ENCODE measurements at places on chromosomes 6 and 20.

DNA sequence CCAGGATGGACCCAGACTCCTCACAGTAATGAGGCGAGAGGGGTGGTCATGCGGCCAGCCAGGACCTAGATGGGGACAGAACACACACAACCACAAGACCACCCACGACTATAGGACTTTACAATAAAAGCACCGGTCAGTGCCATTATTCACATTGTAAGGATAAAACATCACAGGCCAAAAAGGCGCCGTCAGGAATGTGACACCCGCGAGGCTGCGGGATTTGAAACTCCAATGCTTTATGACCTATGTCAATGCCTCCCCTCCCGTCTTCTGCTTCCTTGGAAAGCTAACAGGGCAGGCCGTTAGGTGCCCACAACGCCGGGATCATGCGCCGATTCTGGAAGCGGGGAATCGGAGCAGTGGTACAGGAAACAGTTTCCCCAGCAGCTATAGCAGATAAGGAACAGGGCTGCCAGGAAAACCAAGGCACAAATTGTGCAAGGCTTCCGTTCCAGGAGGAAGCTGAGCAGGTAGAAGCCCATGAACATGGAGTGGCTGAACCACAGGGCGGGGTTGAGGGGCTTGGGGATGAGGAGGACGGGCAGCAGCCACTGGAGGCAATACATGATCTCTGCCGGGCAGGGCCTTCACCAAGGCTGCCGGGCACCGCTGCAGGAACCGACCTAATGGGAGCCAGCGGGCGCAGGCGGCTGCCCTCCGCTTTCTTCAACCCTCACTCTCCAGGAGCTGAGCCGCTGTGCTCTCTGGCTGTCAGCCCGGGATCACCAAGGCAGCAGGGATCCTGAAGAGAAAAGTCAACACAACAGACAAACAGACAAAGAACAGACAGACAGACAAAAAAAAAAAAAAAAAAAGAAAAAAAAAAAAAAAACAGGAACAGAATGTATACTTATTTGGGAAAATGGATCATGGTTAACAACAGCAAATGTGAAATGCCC lies 2.2 kb upstream of the NNAT start:
- DNase-seq: no peak

GRCh38 chr20:47173596-47174216 lies 182.8 kb downstream of the ZMYND8 start:
- DNase-seq: no peak

- DNase-seq: no peak
Measured at GRCh38 chr6:93407186-93407585, 12.2 kb downstream of the EPHA7 start.

GRCh38 chr20:33566781-33567603 lies 77.1 kb downstream of the CBFA2T2 start:
- DNase-seq: no peak

DNA sequence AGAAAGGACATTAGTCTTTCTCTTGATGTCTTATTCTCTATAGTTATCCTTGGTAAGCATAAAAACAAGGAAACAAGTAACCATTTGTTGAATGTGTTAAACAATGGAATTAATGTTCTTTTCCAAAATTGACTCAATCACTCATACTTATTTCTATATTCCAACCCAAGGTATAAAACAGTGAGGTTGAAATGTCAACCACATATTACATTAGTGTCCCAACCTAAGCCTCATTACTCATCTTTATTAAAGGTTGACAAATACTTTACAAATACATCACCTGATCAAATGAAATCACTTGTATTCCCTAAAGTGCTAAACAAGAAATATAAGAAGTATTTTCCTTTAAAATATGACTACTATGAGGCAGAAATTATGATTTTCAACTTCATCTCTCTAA lies 100.5 kb downstream of the ASCC3 start:
- no peak for DNase-seq

GRCh38 chr6:5846889-5847288 lies 159.8 kb downstream of the NRN1 start:
- no peak for DNase-seq

GRCh38 chr20:25529295-25529951 lies 55.9 kb downstream of the NINL start:
- DNase-seq: no peak

All from GM03348 (cell line).